ENCODE measurements at places on chromosomes 3 and 15. TPM values are rescaled to one million over a fixed set of nuclear protein-coding genes. Genes with fewer than 3 reads are reported as not detected.

Gene TNFSF10
- total RNA-seq, result 0.45 TPM

Gene CPN2
- total RNA-seq, result not detected

Gene SV2B
- not detected for total RNA-seq

Gene COL6A5
- not detected for total RNA-seq

Gene RGMA
- 5.7 TPM for total RNA-seq

Measured in bronchus fibroblast of lung (primary cell).